ENCODE measurements at places on chromosomes 13 and 19. TPM values are rescaled to one million over a fixed set of nuclear protein-coding genes. Genes with fewer than 3 reads are reported as not detected.

Gene MEIOSIN
- polyA plus RNA-seq, result not detected

Gene IGFL1
- not detected for polyA plus RNA-seq

Gene ZNF560
- 0.16 TPM for polyA plus RNA-seq

Gene DMPK
- polyA plus RNA-seq, result 15.3 TPM

Gene SLC10A2
- not detected for polyA plus RNA-seq

Gene KLK8
- not detected for polyA plus RNA-seq

Gene TPTE2
- not detected for polyA plus RNA-seq

Gene RNF113B
- polyA plus RNA-seq, result not detected

Gene WDR87
- polyA plus RNA-seq, result not detected

Gene IRS2
- polyA plus RNA-seq, result 3.1 TPM

Gene SLC25A41
- not detected for polyA plus RNA-seq

Gene ZNF536
- 0.11 TPM for polyA plus RNA-seq

Gene CEACAM7
- not detected for polyA plus RNA-seq

Gene CCDC70
- not detected for polyA plus RNA-seq

Gene CGB2
- not detected for polyA plus RNA-seq

Gene SIGLECL1
- polyA plus RNA-seq, result not detected

Gene CIRBP
- 185 TPM for polyA plus RNA-seq

Gene SIGLEC14
- polyA plus RNA-seq, result not detected

Gene NALCN
- polyA plus RNA-seq, result 3.5 TPM

Gene AP1M2
- not detected for polyA plus RNA-seq

Gene GARIN5A
- 0.27 TPM for polyA plus RNA-seq

Gene CDX2
- not detected for polyA plus RNA-seq

Gene NANOS3
- 2.7 TPM for polyA plus RNA-seq

Gene TECR
- polyA plus RNA-seq, result 129 TPM

Gene SLC27A5
- 5.1 TPM for polyA plus RNA-seq
